PC-9 (cell line): ENCODE measurements at places on chromosomes 7 and 10. TPM values are rescaled to one million over a fixed set of nuclear protein-coding genes. Genes with fewer than 3 reads are reported as not detected.
A peak's percentile ranks its signal among the peaks of the same experiment; 100 is the strongest.

GRCh38 chr10:94036766-94037033 lies 43.0 kb downstream of the PLCE1 start:
- no peak for DNase-seq

- DNase-seq, result no peak
Observed at GRCh38 chr10:45553155-45553554, 119.4 kb downstream of the ZFAND4 start.

CALHM1 gene
- not detected in 2 replicates for total RNA-seq

CYP3A7 gene
- total RNA-seq, result not detected in 2 replicates

GRCh38 chr7:50479743-50480517 lies 29.8 kb upstream of the FIGNL1 start:
- no peak for DNase-seq

HOXA11 gene
- 0.26 and 0.43 TPM in 2 replicates for total RNA-seq

DNA sequence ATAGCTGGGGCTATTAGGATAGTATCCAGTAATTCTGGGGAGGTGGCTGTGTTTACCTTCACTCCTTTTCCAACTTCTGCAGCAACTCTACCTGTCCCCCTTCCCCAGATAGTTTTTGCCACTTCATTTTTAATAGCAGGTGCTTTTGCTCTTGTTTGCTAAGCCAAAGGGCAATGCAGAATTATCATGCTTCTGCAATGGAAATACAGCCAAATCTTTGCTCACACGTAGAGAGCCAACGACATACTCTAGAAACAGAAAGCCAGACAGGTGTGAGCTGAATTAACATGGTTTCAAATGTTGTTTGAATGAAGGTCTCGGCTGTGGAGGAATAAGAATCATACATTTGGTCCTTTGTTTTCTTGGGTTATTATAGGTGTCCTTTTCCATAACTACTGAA lies 14.4 kb downstream of the PLEKHS1 start:
- no peak for DNase-seq

DNA sequence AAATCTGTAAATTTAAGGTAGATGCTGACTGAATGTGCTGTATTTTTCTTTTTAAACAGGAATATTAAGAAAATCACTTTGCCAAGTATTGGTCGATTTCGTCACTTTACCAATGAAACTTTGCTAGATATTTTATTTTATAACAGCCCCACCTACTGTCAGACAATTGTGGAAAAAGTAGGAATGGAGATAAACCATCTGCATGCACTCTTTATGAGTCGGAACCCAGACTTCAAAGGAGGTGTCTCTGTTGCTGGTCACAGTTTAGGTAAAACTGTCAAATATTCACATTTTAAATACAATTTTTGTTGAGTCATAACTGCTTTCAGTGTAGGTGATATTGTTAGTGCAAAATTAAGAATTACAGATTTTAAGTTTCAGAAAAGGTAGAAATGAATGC lies 25.2 kb downstream of the SEC23IP start:
- DNase-seq, result no peak

GRCh38 chr7:85452674-85453073 lies 265.8 kb upstream of the SEMA3D start:
- DNase-seq, result no peak

- no peak for DNase-seq
Observed at GRCh38 chr10:69377191-69377590, 39.5 kb downstream of the TACR2 start.

DNA sequence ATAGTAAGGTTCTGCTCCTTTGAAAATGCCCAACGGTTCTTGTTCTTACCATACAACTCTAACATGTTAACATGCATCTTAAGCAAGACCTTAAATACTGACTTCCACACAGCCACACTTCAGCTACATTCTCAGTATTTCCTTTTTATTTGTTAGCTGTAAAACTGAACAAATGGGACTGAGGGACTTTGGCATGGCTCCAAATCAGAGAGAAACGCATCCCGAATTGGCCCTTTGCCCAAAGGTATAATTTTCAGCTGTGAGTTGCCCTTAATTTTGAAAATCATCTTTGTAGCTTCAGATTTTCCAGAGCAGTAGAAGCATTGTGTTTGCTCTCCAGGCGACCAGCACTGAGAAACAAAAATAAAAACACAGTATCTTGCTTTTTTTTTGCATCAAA lies 56.4 kb downstream of the NEUROD6 start:
- no peak for DNase-seq

MMRN2 gene
- total RNA-seq, result 12.1 and 13.4 TPM in 2 replicates

LRRD1 gene
- not detected in 2 replicates for total RNA-seq

SEPTIN14 gene
- not detected in 2 replicates for total RNA-seq

GRCh38 chr10:116538456-116538855 lies 7.3 kb upstream of the PNLIP start:
- DNase-seq, result no peak

DNA sequence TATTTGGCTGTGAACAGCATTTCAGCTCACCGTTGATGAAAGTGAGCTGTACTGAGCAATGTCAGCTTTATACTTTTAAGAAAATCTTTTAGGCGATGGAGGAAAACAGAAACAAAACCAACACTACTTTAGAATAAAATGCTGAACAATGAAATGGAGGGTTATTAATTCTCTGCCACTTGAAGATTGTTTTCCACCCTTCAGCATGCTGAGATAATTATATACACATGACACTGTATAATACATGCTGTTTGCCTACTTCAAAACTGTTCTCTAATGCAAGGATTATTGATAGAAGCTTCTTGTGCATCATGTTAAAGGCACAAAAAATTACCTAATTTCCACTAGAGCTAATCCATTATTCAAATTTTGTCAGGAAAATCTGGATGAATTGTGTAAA lies 66.8 kb downstream of the CACNA2D1 start:
- DNase-seq, result no peak

- DNase-seq, result no peak
Observed at GRCh38 chr7:128067983-128068382, 36.7 kb upstream of the LRRC4 start.

- no peak for DNase-seq
Observed at GRCh38 chr10:90162271-90162853, 461.0 kb downstream of the KIF20B start.

DNA sequence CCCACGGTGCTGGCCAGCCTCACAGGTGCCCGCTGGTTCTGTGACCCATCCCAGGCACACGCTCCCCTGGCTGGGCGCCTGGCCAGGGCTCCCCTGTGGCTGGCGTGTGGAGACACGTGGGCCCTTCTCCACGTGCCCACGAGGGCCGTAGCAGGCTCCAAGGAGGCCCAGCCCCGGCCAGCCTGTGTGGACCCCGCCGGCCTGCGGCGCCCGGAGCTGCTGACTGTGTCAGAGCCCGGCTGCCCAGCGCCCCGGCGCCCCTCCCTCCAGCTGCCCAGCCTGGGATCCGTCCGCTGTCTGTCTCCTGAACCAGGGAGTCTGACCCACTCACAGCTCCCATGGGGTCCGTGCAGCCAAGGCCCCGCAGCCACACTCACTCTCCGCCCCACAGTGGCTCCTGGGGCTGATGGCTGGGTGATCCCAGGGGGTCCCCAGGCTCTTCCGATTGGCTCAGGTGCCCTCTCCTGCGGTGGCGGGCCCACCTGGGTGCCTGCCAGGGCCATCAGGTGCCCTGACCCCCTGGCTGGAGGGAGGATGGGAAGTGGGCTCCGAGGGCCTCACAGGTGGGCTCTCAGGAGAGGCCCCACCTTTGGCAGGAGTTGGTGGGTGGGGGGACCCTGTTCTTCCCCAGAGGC lies 9.6 kb downstream of the TMEM184A start:
- DNase-seq, result no peak

AIMP2 gene
- total RNA-seq, result 65.1 and 73.8 TPM in 2 replicates

- DNase-seq, result no peak
Observed at GRCh38 chr10:98326621-98327027, 58.6 kb upstream of the LOXL4 start.

GRCh38 chr10:127997937-127998336 lies 91.0 kb downstream of the PTPRE start:
- DNase-seq, result no peak

DNA sequence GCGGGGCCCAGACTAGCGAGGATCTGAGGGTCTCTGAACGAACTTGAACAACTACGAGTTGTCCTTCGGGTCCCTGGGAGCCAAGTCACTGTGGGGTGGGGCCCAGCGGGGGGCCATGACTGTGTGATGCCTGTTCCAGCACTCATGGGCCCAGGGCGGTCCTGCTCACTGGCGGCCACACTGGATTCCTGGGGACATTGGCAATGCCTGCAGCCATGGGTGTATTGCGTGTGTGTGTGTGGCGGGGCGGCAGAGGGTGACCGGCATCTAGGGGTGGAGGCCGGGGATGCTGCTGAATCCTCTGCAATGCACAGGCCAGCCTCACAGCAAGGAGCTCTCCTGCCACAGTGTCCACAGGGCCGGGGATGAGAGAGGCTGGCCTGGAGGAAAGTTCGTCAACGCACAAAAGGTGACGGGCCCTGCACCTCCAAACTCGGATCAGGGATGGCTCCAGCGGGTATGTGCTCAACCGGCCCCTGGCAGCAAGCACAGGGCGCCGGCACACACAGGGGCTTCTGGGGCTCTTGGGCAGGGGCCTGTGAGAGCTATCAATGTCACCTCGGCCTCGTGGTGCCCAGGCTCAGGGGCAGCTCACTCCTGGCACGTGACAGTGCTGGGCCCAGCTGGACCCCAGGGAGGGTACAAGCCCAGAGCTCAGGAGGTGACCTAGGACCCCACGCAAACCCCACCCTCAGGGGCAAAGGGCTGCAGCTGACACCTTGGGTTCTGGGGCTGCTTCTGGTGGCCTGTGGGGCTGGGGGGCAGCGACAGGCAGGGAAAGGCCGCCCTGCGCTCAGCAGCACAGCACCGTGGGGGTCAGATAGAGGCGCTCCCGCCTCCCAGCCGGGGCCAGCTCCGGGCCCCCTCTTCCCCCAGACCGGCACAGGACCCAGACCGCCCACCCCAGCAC lies 27.9 kb downstream of the PAPOLB start:
- no peak for DNase-seq

DNA sequence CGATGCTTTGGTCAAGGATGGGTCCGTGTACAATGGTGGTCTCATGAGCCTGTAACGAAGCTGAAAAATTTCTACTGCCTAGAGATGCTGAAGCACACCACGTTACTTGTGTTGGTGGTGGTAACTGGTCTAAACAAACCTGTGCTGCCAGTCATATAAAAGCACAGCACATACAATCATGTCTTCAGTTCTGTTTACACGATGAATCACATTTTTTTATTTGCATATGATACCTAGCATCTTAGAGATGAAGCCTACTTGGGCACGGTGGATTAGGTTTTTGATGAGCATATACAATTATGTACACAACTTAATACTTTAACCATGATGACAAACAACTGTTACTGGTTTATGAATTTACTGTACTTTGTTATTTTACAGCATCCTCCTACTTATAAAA lies 201.0 kb downstream of the ZMYND11 start:
- no peak for DNase-seq

DNA sequence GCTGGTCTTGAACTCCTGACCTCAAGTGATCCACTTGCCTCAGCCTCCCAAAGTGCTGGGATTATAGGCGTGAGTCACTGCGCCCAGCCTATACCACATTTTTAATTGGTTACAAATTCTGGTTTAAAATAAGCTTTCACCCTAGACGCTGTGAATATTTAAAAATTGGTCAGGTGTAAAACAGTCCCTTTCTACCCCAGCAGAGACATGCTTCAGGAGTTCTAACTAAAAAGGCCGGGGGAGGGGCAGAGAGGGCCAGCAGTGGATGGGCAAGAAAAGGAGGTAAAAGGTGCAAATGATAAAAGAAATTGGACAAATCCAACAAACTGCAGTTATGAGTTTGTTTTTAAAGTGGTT lies 70.0 kb downstream of the WAPL start:
- DNase-seq, result no peak

- no peak for DNase-seq
Observed at GRCh38 chr7:139947021-139947420, 115.7 kb downstream of the PARP12 start.

DNA sequence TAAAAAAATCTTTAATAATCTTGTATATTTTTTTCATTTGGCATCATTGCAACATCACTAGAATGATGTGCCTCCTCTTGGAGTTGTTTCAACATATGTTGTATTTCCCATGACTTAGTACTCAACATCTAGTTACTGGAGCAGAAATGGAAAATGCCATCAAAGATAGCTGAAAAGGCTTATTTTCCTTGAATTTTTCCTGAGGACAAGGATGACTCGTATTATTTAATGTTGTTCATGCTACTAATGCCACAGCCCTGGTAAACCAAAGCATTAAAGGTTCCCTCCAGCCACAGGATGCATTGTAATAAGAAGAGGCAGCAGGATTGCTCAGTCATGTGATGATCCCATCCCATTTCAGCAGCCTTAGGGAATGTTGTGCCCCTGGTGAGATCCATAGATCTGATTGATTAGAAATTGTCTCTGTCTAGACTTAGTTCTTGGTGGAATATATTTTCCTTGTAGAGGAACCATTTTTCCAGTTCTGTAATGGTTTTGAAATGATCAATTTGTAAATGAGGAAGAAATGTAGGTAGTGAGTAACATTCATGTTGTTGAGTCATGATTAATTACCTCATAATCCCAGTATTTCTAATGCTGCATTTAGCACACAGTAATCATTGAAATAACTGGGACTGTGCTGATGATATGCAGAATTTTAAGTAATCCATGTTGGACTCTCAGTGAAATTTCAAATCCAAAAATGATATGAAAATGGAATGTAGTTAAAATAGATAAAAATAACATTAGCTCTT lies 91.3 kb upstream of the SMIM30 start:
- DNase-seq, result no peak

EBLN1 gene
- total RNA-seq, result not detected in 2 replicates

DNA sequence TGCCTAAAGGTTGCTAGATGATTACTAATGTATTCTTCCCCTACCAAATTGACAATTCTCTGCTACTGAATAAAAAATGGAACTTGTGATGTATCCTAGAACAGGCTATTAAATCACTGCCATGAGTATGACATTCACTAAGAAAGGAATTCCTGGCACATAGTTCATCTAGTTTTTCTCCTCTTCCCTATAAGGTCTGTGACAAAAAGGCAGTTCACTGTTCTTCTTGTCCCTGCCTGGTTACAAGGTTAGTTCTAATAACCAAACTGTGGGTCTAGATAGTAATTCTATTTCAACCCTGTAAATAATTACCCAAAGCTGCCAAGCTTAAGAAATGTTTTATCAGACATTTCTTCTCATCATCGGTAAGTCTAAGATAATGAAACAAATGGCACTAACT lies 245.6 kb downstream of the BICC1 start:
- DNase-seq, result no peak

GRCh38 chr7:47331179-47331565 lies 250.7 kb downstream of the TNS3 start:
- no peak for DNase-seq

- no peak for DNase-seq
Observed at GRCh38 chr7:117281562-117281961, 41.3 kb downstream of the WNT2 start.

DNA sequence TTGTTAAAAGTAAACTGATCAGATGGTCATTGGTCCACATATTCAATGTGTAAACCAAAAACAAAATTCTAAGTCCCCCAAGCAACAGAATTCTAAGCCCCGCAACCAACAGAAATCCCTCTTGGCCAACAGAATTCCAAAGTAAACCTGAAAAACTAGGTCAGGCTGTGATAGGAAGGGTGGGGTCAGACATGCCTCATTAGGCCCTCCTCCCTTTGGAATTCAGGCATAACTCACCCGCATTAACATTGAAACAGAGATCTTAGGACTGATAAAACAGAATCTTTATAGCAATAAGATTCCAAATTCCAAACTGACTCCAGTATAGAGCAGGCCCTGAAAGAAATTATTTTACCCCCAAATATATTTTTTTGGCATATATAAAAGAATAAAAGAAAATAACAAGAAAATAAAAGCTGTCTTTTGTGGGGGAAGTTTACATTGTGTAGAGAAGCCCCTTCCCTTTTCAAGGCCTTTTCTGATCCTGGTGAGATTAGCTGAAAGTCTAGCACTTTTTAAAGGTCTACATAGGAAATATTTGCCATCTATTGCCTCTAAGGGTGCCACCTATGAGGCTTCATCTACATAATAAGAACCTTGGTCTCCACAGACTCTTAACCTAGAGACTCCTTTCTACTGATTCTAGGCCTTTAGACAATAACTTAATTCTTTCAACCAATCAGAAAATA lies 30.5 kb downstream of the GNAT3 start:
- DNase-seq, result peak; percentile 80
